ENCODE measurements at places on chromosomes 2 and 18. TPM values are rescaled to one million over a fixed set of nuclear protein-coding genes. Genes with fewer than 3 reads are reported as not detected.

Gene FASTKD1
- polyA plus RNA-seq: 28.3 TPM

Gene PLGLB2
- polyA plus RNA-seq: 0.04 TPM

Gene EVX2
- polyA plus RNA-seq: not detected

Gene MYL1
- 0.24 TPM for polyA plus RNA-seq

Gene TTC32
- 10.6 TPM for polyA plus RNA-seq

Gene FBXO15
- 0.83 TPM for polyA plus RNA-seq

Gene ATP6V1C2
- polyA plus RNA-seq: 1.7 TPM

Gene PDE11A
- polyA plus RNA-seq: 0.27 TPM

Gene OSGEPL1
- 5.2 TPM for polyA plus RNA-seq

Gene CD207
- 0.67 TPM for polyA plus RNA-seq

Gene GPAT2
- 1.6 TPM for polyA plus RNA-seq

Gene CNGA3
- 0.01 TPM for polyA plus RNA-seq

Gene MROH2A
- polyA plus RNA-seq: 0.09 TPM

Gene GCKR
- not detected for polyA plus RNA-seq

Gene HAUS1
- 11.6 TPM for polyA plus RNA-seq

Gene NRP2
- 1.7 TPM for polyA plus RNA-seq

Gene NT5DC4
- polyA plus RNA-seq: not detected

Gene ANKRD30BL
- polyA plus RNA-seq: 0.22 TPM

Gene AMER3
- 0.28 TPM for polyA plus RNA-seq

Gene CXCR1
- polyA plus RNA-seq: 6.6 TPM

Gene HADHB
- 90.5 TPM for polyA plus RNA-seq

Gene LIMS4
- 5.8 TPM for polyA plus RNA-seq

Gene DPP4
- polyA plus RNA-seq: 1.5 TPM

Gene CDH19
- polyA plus RNA-seq: 0.44 TPM

Gene TNFRSF11A
- 1.00 TPM for polyA plus RNA-seq

Gene WNT10A
- polyA plus RNA-seq: 0.07 TPM

Gene RAPGEF4
- polyA plus RNA-seq: 2.6 TPM

Gene OBSL1
- 66.4 TPM for polyA plus RNA-seq

Gene NT5C1B
- polyA plus RNA-seq: not detected

Gene CCDC121
- polyA plus RNA-seq: 1.7 TPM

Gene ADAM23
- polyA plus RNA-seq: 1.0 TPM

Gene MYO5B
- 1.4 TPM for polyA plus RNA-seq

Gene MAP3K19
- not detected for polyA plus RNA-seq

Gene UGT1A7
- not detected for polyA plus RNA-seq

Gene IL36G
- not detected for polyA plus RNA-seq

Gene MALL
- 20.1 TPM for polyA plus RNA-seq

Gene FARSB
- 11.9 TPM for polyA plus RNA-seq

Gene SLC23A3
- 2.0 TPM for polyA plus RNA-seq

Gene GEN1
- 1.0 TPM for polyA plus RNA-seq

Data from adipose tissue (tissue), 3 donors.